ENCODE measurements at places on chromosomes 7 and 10.

DNA sequence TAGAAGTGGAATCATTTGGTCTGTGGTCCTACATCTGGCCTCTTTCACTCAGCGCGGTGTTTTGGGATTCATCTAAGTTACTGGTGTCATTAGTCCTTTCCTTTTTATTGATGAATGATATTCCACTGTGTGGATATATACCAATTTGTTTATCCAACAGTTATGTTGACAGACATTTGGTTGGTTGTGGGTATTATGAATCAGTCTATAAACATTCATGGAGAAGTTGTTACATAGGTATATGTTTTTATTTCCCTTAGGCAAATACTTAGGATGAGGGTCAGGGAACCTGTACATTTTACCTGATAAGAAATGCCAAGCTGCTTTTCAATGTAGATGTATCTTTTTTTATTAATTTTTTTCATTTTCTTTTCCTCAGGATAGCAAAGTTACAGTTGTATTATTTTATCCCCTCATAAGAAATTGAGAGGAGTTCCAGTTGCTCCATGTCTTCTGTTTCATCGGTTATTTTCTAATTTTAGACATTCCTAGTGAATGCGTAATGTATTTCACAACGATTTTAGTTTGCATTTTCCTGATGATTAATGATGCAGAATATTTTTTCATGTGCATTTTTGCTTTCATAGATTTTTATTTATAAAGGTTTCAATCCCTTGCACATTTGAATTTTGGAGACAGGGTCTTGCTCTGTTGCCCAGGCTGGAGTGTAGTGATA, 203.8 kb upstream of the SH2B2 start:
- DNase-seq = no peak

- DNase-seq = no peak
These were observed 51.6 kb downstream of the CHST3 start for GRCh38 chr10:72015841-72016240.

- no peak for DNase-seq
These were observed 95.4 kb downstream of the HIPK2 start for GRCh38 chr7:139682136-139683013.

DNA sequence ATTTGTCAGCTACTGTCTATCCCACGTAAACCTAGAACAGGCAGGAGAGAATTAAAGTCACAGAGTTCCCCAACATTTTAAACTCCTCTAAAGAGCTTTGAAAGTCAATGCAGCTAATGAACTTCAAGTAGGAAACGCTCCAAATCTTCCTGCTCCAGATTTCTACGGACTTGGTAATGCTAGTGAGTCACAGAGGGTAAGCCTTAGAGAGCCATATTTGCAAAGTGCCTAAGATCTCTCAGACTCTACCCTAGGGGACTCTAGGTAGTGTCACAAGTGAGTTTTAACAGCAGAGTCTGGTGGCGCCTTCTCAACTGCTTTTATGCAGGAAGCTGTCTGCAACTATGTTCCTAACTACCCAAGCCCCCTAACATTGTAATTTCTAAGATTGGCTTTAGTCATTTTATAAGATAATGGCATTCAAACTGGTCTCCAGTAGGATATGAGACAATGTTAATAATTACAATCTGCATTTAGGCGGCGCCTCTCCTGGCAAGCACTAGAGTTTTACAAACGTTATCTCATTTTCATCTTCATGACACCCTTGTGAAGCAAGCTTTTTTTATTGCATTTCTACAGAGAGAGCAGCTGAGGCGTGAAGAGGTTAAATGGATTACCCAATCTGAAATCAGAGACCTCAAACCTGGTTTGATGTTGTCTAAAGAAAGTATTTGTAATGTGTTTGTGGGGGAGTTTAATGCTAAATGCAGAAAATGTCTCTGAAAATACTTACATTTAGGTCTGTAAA, 22.0 kb upstream of the FZD1 start:
- no peak for DNase-seq

DNA sequence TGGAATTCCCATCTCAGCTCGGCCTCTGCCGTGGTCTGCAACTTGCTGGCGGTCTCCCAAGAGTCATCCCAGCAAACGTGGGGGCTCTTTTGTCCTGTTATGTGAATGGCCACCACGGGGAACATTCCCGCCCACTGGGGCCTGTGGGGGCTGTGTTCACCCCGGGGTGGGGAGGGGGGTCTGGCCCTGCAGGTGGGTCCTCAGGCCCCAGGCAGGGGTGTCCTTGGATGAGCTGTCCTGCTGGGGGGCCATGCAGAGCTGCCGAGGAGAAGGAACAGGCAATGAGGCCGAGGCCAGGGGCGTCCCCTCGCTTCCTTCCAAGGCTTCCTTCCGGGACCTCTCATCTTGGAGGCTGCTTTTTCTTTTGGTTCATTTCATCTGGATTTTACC, 24.4 kb upstream of the PITRM1 start:
- DNase-seq = no peak

DNA sequence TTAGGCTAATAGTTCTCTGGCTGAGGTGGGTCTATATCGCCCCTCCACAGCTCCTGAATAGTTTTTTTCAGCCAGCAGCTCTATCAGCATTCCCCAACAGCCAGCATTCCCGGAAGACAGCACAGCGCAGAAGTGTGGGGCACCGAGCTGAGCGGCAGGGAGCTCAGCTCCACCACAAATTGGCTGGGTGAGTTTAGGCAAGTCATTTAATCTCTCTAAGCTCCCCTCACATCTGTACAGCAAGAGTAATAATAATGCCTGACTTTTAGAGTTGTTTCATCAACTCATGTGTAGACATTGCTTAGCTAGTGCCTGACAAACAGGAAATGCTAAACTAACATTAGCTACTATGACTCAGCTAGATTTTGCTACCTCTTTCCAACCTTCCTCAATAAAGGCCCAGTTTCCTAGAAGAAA, 247.9 kb upstream of the PTN start:
- DNase-seq = no peak

DNA sequence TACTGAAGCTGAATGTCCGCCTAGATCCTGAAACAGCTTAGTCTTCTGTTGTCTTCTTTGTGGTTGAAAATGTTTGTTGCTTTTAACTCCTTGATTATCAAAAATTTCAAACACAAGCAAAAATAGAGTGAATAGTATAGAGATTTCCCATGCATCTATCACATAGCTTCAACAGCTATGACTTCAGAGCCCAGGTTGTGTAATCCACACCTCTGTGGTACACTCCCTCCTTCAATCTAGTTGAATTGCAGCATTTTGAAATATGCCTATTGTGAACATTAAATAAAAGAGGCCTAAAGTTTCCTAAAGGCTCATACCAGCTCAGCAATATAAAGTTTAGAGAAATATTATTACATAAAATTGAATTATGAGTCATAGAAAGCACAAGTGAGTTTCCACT, 204.7 kb upstream of the HDAC9 start:
- no peak for DNase-seq

DNA sequence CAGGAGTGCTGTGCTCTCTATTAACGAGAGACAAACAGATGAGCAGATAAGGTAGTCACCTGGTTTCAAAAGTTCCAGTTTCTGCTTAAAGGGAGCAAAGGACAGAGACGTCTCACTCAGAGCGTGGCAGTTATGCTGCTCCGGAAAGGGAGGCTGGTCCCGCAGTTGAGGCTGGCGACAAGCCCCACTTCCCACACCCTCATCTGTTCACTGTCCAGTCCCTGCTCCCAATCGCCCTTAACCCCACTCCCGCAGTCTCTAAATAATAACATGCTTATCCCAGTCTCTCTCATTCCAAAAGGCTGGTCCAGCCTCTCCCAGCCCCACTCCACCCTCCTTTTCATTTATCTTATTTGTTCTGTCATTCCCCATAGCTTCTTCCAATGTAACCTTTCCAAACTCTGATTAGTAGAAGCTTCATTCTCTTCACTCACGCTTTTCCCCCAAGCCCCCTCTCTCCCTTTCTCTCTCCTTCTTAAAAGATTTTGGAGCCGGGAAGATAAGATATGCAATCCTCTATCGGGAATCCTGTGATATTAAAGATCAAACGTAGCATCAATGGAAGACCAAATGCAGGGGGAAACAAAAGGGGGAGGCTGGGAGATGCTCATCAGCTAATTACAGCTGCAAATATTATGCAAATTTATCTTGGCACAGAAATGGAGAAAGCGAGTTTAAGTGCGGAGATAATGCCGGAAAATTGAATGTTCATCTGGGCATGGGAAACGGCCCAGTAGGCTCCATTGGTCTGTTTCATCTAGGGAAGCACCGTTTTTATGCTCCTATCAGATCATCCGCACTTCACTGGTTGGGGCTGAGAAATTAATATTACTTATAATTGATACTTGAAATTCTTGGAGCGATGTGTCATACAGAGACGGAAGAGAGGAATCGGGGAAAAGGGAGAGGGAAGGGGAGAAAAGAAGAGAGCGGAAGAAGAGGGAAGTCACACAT, 16.3 kb upstream of the GATA3 start:
- no peak for DNase-seq

GRCh38 chr10:114052255-114052654, 8.6 kb downstream of the ADRB1 start:
- no peak for DNase-seq

- no peak for DNase-seq
These were observed 29.9 kb downstream of the SRRM3 start for GRCh38 chr7:76231583-76231982.

- no peak for DNase-seq
These were observed 2.7 kb upstream of the PWWP2B start for GRCh38 chr10:132394201-132394811.

DNA sequence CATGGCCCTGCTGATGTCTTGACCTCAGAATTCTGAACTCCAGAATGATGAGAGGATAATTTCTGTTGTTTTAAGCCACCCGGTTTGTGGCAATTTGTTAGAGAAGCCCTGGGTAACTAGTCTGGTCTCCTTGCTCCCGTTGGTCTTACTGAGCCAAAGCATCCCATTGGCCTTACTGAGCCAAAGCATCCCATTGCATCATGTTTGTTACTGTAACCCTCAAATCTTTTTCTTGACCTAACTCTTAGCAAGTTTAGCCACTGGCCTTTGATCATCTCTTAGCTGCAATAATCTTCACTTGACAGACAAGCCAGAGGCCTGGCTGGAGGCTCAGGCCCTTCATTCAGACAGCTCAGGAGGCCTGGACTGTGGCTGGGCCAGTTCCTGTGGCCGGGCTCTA, 21.8 kb downstream of the TBXAS1 start:
- no peak for DNase-seq

DNA sequence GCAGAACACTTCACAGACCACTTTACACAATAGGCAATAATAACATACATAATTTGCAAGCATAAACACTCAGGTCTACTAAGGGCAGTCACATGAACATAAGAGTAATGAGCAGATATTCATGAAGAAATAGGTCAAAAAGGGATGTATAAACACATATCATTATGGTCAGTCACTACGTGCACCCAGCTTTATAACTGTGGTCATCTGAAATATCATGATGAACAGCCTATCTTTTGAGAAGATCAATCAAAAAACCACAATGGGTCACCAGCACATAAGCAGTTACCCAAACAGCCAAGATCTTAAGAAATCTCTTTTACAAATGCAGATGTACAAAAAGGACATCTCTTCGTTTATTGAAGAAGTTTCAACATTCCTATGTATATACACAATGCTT, 35.5 kb upstream of the DRGX start:
- no peak for DNase-seq

Data from stimulated activated CD4-positive, alpha-beta T cell treated with anti-CD3 and anti-CD28 coated beads, Interleukin-1b, Interleukin-23, amount 100 ng/mL, for 24 hours (primary cell).